ENCODE measurements at places on chromosomes 12 and 14.

DNA sequence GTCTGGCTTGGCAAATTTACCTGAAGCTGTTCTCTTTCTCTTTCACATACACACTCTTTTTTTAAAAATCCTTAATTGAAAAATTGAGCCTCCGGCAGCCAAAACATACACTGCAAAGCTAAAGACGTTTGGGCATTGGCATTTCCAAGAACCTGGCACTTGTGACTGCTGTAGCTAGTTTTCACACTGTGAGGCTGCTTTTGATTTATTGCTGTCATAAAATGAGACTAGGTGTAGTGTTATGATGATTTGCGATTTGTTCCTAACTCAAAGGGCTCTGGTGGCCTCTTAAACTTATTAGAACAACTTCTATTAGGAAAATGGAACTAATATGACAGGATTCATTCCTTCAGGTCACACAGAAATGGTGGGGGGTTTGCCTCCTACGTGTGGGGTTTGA is 377.1 kb upstream of the FAR2 start:
- no peak for DNase-seq

DNA sequence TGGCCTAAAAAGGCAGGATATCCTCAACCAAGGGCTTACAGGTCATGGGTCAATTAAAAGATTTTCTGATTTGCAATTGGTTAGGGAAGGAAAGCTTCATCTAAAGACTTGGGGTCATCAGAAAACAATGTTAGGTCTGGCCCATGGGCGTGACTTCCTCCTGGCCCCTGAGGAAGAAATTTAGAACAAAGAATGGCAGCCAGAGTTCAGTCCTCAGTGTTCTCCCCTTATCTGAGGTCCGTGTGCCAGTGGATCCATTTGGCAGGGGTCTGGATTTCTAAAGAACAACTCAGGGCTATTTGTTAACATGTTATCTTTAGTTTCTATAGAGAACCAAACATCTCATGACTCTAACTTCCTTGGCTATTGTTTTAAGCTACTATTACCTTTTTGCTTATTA is 27.8 kb upstream of the NFYB start:
- no peak for DNase-seq

DNA sequence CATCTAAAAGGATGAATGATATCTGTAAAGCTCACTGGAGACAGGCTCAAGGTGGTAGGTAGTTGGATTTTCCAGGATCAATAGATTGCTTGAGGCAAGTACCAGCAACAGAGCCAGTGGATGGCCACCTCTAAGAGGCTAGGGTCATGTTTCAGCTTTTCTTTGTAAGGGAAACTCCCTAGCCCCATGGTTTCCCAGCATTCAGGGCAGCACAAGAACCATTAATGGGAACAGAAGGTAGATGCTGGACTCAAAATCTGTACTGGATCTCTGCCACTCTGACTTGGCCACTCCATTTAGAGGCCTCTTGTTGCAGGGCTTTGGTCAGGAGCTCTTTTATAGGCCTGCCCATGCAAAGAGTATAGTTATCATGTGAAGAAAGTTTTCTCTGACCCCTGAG is 76.1 kb upstream of the DYRK2 start:
- DNase-seq: no peak

DNA sequence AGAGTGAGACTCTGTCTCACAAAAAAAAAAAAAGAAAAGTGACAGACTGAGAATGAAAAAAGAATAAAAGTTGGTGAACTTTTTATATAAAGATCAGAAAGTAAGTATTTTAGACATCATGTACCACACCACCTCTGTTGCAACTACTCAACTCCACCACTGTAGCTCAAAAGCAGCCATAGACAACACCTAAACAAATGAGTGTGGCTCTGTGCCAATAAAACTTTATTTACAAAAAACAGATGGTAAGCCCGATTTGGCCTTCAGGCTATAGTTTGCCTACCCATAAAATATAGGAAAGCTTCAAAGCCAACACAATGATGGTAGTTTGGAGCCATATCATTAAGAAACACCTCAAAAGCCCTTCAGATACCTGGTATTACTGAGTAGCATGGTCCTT is 154.5 kb upstream of the FOXN3 start:
- DNase-seq: no peak

DNA sequence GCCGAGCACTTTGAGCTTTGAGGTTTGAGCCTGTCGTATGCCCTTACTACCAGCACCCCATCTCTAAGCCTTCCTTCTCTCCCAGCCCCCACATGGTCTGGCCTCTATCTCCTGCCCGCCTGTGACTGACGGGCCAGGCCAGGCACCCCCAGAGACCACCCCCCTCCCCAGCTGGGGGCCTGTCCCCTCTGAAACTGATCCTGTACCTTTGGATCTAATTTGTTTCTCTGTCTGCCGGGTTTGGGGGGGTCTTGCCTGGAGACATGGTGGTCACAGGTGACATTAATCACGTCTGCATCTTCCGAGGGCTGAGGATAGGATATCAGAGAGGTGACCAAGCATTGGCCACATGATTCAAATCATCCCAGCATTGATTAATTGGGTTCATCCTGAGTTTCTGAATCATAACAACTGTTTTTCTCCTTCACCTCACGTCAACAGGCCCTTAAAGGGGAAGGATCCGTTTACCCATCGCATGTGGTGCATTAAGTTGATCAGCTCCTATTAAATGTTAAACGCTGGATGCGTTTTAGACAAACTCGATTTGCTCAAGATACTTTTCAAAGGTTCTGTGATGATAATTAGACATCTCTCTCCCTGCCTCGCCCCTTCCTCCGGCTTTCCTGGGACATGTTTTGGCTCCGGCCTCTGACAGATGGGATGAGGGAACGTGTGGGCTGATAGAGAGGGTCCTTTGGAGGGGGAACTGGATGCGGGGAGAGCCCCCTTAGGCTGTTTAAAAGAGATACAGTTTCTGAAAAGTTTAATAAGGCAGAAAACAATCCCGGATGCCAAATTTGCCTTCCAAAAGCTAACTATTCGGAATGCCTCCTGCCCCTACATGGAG is 63.3 kb upstream of the TBX3 start:
- no peak for DNase-seq

Data from GM13976 (cell line).